SK-N-SH (cell line): ENCODE measurements at places on chromosomes 2 and 18. TPM values are rescaled to one million over a fixed set of nuclear protein-coding genes. Genes with fewer than 3 reads are reported as not detected.

- no peaks in the 10 kb centered on the region for H3K27me3 ChIP-seq
- no peaks in the 10 kb centered on the region for H3K36me3 ChIP-seq
- peak; percentile 27 for DNase-seq
- no peak overlapping the region for H3K4me3 ChIP-seq
- no peak overlapping the region for H3K27ac ChIP-seq
Measured at GRCh38 chr2:28193630-28194403, 198.8 kb upstream of the FOSL2 start.

DNA sequence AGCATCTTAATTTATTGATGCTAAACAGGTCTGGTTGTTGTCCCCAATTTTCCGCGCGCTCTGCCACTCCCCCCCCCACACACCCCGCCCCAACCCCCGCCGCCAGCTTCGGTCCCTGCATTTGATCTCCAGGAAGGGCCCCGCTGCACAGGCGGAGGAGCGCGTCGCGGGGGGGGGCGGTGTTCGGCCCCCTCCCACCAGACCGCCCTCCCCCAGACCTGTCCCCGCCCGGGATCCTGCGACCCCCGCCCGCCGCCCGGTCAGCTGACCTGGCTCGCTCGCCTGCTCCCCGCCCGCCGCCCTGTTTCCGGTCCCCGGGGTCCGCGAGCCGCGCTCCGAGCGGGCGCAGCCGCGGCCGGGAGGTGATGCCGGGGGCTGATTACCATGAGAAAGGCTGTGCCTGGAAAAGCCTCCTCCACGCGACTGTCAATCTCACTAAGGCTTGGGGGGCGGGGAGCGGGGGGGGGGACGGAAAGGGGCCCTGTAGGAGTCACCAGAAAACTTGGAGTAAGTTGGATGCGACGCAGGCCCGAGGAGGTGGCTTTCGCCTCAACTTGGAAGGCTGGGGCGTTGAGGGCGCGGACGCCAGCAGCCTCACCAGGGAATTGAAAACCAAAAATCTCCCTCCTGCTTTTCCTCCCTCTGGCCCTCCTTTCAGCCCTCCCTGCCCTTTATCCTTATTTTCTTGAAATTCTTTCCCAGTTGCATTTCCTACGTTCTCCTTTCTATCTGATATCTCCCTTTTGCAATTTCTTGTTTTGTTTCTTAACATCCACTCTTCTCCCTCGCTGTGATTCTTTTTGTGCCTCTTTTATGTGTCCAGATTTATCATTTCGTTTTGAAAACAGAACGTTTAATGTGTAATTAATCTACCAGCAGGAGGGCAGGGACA lies 4.4 kb upstream of the ZEB2 start:
- H3K36me3 ChIP-seq, result no peaks in the 10 kb centered on the region
- peaks cover 17% of the 10 kb centered on the region for H3K4me1 ChIP-seq
- H3K27me3 ChIP-seq, result no peaks in the 10 kb centered on the region

- DNase-seq, result no peak
- H3K27ac ChIP-seq, result no peak overlapping the region
- no peaks in the 10 kb centered on the region for H3K4me1 ChIP-seq
- no peaks in the 10 kb centered on the region for H3K36me3 ChIP-seq
- H3K4me3 ChIP-seq, result no peak overlapping the region
Measured at GRCh38 chr2:16999347-17000183, 333.9 kb upstream of the CYRIA start.

- DNase-seq, result no peak
- H3K4me1 ChIP-seq, result peaks cover 4% of the 10 kb centered on the region
- no peaks in the 10 kb centered on the region for H3K27me3 ChIP-seq
- H3K27ac ChIP-seq, result peak overlapping the region; percentile 72
- no peak overlapping the region for H3K4me3 ChIP-seq
- no peaks in the 10 kb centered on the region for H3K36me3 ChIP-seq
Measured at GRCh38 chr2:151021747-151022452, 239.8 kb downstream of the RBM43 start.

GRCh38 chr18:354471-354870 lies 86.6 kb upstream of the THOC1 start:
- H3K4me1 ChIP-seq, result peaks cover 10% of the 10 kb centered on the region
- H3K27ac ChIP-seq, result peak overlapping the region; percentile 39
- no peaks in the 10 kb centered on the region for H3K27me3 ChIP-seq
- no peak for DNase-seq
- H3K36me3 ChIP-seq, result no peaks in the 10 kb centered on the region

DNA sequence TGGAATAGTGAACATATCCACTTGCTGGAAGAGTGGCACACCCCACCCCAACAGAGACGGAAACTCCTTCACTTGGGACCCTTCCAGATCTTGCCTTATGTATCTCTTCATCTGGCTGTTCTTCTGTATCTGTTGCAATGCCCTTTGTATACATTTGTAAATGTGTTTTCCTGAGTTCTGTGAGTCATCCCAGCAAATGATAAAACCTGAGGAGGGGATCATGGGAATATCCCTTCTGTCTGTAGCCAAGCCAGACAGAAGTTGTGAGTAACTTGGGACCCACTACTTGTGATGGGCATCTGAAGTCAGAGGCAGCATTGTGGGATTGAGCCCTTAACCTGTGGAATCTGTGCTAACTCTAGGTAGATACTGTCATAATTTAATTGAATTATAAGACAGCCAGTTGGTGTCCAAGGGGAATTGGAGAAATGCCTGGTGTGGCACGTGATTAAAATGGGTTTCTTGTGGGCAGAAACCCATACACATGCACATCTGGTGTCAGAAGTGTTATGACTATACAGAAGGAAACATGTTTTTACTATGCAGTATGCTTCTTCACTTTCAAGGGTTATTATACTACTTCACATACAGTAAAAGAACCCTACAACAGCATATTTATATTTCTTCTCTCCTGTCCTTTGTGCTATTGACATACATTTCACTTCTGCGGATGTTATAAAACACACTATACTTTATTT lies 32.3 kb upstream of the TMEM247 start:
- no peak for DNase-seq
- H3K36me3 ChIP-seq, result no peaks in the 10 kb centered on the region
- no peaks in the 10 kb centered on the region for H3K4me1 ChIP-seq
- H3K27ac ChIP-seq, result no peak overlapping the region
- H3K27me3 ChIP-seq, result no peaks in the 10 kb centered on the region

GRCh38 chr2:45674035-45674816 lies 22.8 kb downstream of the PRKCE start:
- no peaks in the 10 kb centered on the region for H3K36me3 ChIP-seq
- H3K4me1 ChIP-seq, result peaks cover 14% of the 10 kb centered on the region; the same call in 1 of the 2 replicates
- no peak overlapping the region for H3K4me3 ChIP-seq
- no peak for DNase-seq

APLF gene
- 1.1 and 1.3 TPM in 2 replicates for polyA plus RNA-seq
